C1 segment of cervical spinal cord (tissue), 14 donors: ENCODE measurements at places on chromosomes 6 and 20.

GRCh38 chr6:89602166-89602565, 36.4 kb downstream of the LYRM2 start:
- no peak for DNase-seq

DNA sequence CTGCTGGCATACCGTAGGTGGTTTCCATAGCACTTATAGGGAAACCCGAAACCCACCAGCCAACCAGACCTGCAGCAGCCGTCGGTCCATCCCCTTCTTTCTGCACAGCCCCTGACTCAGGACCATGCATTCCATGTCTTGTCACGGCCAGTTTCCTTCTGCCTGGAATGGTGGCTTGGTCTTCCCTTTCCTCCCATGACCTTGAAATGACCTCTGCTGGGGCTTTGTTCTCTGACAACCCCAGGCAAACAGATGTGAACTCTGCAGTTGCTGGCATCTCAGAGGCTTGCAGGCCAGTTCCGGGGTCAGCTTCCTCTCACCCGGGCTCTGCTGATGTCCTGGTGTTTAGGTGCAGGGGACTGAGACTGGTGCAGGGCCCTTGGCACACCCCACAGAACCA, 250.8 kb downstream of the SMOC2 start:
- no peak for DNase-seq

- DNase-seq: no peak
Measured at GRCh38 chr20:17473659-17474058, 57.5 kb downstream of the BFSP1 start.

GRCh38 chr6:25002326-25003091, 66.7 kb upstream of the RIPOR2 start:
- DNase-seq: no peak

- no peak for DNase-seq
Measured at GRCh38 chr6:10861086-10861485, 20.8 kb downstream of the GCM2 start.

DNA sequence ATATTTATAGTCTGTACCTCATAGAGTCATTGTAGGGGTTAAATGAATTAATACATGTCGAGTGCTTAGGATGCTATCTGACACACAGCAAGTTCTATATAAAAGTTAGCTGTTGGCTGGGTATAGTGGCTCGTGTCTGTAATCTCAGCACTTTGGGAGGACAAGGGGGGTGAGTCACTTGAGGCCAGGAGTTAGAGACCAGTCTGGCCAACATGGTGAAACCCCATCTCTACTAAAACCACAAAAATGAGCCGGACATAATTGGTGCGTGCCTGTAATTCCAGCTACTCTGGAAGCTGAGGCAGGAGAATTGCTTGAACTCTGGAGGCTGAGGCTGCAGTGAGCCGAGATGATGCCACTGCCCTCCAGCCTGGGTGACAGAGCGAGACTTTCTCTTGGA, 222.9 kb downstream of the UBE3D start:
- no peak for DNase-seq

DNA sequence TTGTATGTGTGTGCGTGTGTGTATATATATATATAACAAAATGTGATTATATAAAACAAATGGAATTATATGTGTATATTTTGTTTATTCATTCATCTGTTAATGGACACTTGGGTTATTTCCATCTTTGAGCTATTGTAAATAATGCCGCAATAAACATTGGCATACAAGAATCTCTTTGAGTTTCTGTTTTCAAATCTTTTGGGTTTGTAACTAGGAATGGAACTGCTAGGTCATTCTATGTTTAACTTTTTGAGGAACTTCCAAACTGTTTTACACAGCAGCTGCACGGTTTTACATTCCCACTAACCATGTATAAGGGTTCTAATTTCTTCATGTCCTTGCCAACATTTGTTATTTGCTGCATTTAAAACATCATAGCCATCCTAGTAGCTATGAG, 39.9 kb upstream of the TGM2 start:
- DNase-seq: no peak
